Muscle of leg (tissue), 16 donors: ENCODE measurements at places on chromosomes 1 and 21.
A peak's percentile ranks its signal among the peaks of the same experiment; 100 is the strongest.

GRCh38 chr1:63200676-63201075, 121.7 kb upstream of the FOXD3 start:
- H3K4me1 ChIP-seq: no peaks in the 10 kb centered on the region
- H3K27me3 ChIP-seq: no peaks in the 10 kb centered on the region
- H3K27ac ChIP-seq: no peak overlapping the region
- no peaks in the 10 kb centered on the region for H3K36me3 ChIP-seq
- no peak for DNase-seq

- H3K36me3 ChIP-seq: peaks cover 68% of the 10 kb centered on the region
- no peaks in the 10 kb centered on the region for H3K27me3 ChIP-seq
- no peak for DNase-seq
- H3K4me1 ChIP-seq: no peaks in the 10 kb centered on the region
- H3K4me3 ChIP-seq: no peak overlapping the region
These were observed 20.6 kb downstream of the CEP104 start for GRCh38 chr1:3836421-3836820.

DNA sequence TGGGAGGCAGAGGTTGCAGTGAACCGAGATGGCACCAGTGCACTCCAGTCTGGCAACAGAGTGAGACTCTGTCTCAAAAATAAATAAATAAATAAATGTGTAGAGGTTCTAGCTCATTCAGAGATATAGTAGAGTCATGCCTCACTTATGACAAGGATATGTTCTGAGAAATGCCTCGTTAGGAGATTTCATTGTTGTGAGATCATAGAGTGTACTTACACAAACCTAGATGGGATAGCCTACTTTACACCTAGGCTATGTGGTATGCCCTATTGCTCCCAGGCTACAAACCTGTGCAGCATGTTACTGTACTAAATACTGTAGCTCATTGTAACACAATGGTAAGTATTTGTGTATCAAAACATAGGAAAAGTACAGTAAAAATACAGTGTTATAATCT, 155.3 kb upstream of the JUN start:
- DNase-seq: no peak
- H3K27ac ChIP-seq: no peak overlapping the region
- H3K36me3 ChIP-seq: no peaks in the 10 kb centered on the region

GRCh38 chr1:200365897-200366426, 43.9 kb downstream of the ZNF281 start:
- H3K27ac ChIP-seq: no peak overlapping the region
- H3K4me1 ChIP-seq: no peaks in the 10 kb centered on the region
- no peak for DNase-seq
- no peaks in the 10 kb centered on the region for H3K27me3 ChIP-seq
- H3K36me3 ChIP-seq: no peaks in the 10 kb centered on the region

- no peaks in the 10 kb centered on the region for H3K36me3 ChIP-seq
- H3K27me3 ChIP-seq: no peaks in the 10 kb centered on the region
- DNase-seq: no peak
- no peak overlapping the region for H3K4me3 ChIP-seq
These were observed 393.3 kb downstream of the PTBP2 start for GRCh38 chr1:97114842-97115241.

- no peak overlapping the region for H3K4me3 ChIP-seq
- peak; percentile 64 for DNase-seq
- H3K36me3 ChIP-seq: no peaks in the 10 kb centered on the region
These were observed 115.3 kb upstream of the FMN2 start for GRCh38 chr1:239976130-239976968.

GRCh38 chr1:100536031-100536430, 1.9 kb upstream of the GPR88 start:
- H3K36me3 ChIP-seq: no peaks in the 10 kb centered on the region
- H3K4me3 ChIP-seq: no peak overlapping the region
- peaks cover 28% of the 10 kb centered on the region for H3K27me3 ChIP-seq
- DNase-seq: no peak
- H3K27ac ChIP-seq: no peak overlapping the region
